ENCODE measurements at places on chromosomes 6 and 20. TPM values are rescaled to one million over a fixed set of nuclear protein-coding genes. Genes with fewer than 3 reads are reported as not detected.

SNAP25 gene
- 140 TPM for total RNA-seq

OSER1 gene
- 39.9 TPM for total RNA-seq

SLC2A10 gene
- 3.7 TPM for total RNA-seq

RBPJL gene
- total RNA-seq: not detected

ALDH8A1 gene
- 3.3 TPM for total RNA-seq

ADIG gene
- not detected for total RNA-seq

ZSCAN31 gene
- total RNA-seq: 13.5 TPM

SYNGAP1 gene
- total RNA-seq: 35.1 TPM

COL9A3 gene
- total RNA-seq: 10.2 TPM

ADGRF5 gene
- total RNA-seq: 6.5 TPM

PSORS1C2 gene
- total RNA-seq: not detected

SNX21 gene
- total RNA-seq: 15.5 TPM

HLA-DQA1 gene
- total RNA-seq: not detected
